Mesothelial cell of epicardium (in vitro differentiated cells): ENCODE measurements at places on chromosomes 2 and 18. TPM values are rescaled to one million over a fixed set of nuclear protein-coding genes. Genes with fewer than 3 reads are reported as not detected.

The ZNF521 gene
- total RNA-seq: 50.5 to 54.1 TPM (median 51.4 TPM) in 3 replicates

The PLEKHB2 gene
- total RNA-seq: 30.9 to 34.6 TPM (median 33.0 TPM) in 3 replicates

The RAB3GAP1 gene
- 33.7 to 37.3 TPM (median 35.2 TPM) in 3 replicates for total RNA-seq

The PCARE gene
- 0.07 to 0.22 TPM (median 0.09 TPM) in 3 replicates for total RNA-seq

The DTNB gene
- total RNA-seq: 30.1 to 37.7 TPM (median 36.3 TPM) in 3 replicates

The COL3A1 gene
- 7,569 to 7,691 TPM (median 7,584 TPM) in 3 replicates for total RNA-seq

The DCDC2C gene
- not detected in 3 replicates for total RNA-seq

The GPR75 gene
- 3.7 to 5.2 TPM (median 4.8 TPM) in 3 replicates for total RNA-seq

The MYO5B gene
- total RNA-seq: 15.1 to 15.6 TPM (median 15.1 TPM) in 3 replicates

The HMSD gene
- total RNA-seq: 2.7 to 7.2 TPM (median 3.5 TPM) in 3 replicates

The TXNDC2 gene
- 0.29 TPM in 1 of 3 replicates, not detected in the others for total RNA-seq

The LOXL3 gene
- 20.3 to 26.7 TPM (median 21.9 TPM) in 3 replicates for total RNA-seq

The TNS1 gene
- 116 to 130 TPM (median 117 TPM) in 3 replicates for total RNA-seq

The PSMA8 gene
- 0.22 TPM in 1 of 3 replicates, not detected in the others for total RNA-seq

The INHBB gene
- not detected in 3 replicates for total RNA-seq

The RAB27B gene
- total RNA-seq: 0.63 to 1.3 TPM (median 0.98 TPM) in 3 replicates

The CNTNAP5 gene
- 0.22 to 1.1 TPM (median 0.29 TPM) in 3 replicates for total RNA-seq

The RNF152 gene
- total RNA-seq: 19.0 to 28.6 TPM (median 25.7 TPM) in 3 replicates

The KCNJ13 gene
- 0.35 to 0.60 TPM (median 0.41 TPM) in 3 replicates for total RNA-seq

The HRH4 gene
- total RNA-seq: 0.07 TPM in 1 of 3 replicates, not detected in the others

The MFSD2B gene
- 0.16 to 0.84 TPM (median 0.31 TPM) in 3 replicates for total RNA-seq
